Hematopoietic multipotent progenitor cell (in vitro differentiated cells): ENCODE measurements at places on chromosomes 12 and 14.

DNA sequence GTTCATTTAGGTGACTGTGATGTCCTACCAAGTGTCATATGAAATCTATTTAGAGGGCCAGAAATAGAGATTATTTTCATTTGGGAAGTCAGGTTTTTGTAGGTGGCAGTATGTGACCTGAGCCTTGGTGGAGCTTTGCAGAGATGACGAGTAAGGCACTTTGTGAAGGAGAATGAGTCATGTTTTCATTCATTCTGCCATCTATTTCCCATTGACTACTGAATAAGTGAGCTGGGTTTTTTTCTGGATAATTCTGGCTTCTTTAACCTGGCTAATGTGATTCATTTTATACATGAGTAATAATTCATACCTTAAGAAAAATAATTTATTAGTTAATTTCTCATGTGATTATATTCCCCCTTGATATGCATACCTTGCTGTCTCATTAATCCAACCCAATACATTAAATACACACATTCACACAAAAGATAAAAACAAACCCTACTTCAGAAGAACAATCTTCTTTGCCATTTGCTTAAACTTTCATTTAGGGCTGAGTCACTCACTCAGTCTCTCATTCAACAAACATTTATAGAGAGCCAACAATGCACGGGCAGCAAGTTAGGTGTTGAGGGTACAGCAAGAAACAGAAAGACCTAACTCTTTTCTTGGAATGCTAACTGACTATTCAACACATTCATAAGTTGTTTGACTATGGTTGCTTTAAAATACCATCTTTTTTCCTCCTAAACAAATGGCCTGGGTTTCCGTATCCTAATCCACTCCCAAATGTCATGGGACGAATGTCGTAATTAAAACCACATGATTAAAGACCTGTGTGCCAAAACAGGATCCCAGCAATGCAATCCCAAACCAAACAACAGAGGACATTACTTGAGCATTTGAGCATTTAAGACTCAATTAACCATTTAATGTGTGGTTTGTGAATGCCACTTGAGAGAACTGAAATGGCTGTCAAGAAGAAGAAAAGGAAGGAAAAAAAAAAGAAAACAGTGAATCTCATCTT, 78.0 kb downstream of the KITLG start:
- DNase-seq, result no peak

DNA sequence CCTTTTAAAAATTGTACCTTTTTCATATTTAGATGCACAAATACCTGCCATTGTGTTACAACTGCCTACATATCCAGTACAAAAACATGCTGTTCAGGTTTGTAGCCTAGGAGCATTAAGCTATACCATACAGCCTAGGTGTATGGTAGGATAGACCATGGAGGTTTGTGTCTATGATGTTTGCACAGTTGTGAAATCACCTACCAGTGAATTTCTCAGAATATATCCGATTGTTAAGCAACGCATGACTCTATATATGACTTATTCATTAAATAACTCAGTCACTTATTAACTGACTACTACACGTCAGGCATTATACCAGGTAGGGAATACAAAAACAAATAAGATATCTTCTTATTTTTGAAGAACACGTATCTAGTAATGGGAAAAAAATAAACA, 26.2 kb upstream of the ETNK1 start:
- no peak for DNase-seq

DNA sequence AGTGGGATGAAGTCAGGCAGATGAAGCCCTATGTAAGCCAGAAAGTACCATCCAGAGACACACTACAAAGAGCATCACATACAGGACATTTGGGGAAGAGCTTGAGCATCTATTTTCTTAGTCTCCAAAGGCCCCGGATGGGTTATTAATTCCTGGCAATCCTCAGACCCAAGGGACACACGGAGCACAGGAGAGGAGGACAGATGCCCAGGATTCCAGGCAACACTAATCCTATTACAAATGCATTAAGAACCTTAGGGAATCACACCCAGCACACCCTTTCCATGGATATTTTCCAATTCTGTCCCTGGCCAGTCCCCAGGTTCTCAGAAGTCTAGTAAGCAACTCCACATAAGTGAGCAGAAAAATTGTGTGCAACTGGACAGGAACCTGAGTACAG, 65.9 kb downstream of the CMKLR1 start:
- no peak for DNase-seq

DNA sequence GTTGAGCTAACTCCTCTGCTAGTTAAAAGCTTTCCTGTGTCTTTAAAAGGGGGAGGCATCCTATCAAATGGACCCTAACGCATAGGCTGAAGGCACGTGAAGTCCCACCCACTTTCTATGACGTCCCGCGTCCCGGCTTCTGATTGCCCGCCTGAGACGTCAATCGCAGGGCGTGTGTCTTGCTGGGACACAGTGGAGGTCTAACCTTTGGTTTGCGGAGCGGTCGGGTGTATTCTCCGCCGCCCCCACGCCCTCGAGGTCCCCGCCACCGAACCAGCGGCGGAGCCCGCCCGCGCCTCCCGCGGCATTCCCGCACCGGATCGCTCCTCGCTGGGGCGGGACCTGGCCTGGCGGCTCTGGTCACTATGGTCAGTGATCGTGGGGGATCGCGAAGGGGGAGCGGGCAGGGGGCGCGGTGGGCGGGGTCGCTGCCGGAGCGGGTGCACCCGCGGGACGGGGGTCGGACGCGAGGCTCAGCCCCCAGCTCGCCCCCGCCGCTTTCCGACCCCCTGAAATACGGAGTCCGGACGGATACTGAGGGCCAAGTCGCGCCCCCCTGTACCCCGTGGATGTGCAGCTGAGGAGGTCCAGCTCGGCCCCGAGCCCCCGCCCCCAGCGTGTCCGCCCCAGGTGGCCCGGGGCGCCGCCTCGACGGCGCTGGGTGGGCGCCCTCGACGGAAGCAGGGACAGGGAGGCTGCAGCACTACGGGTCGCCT, at the start of gene OTUB2:
Gene OTUB2 (plus strand): TSS at position 168 of the 716 bp plus-strand sequence. CDS start 198 bp downstream, at position 366.
- DNase-seq, result peak; percentile 97

DNA sequence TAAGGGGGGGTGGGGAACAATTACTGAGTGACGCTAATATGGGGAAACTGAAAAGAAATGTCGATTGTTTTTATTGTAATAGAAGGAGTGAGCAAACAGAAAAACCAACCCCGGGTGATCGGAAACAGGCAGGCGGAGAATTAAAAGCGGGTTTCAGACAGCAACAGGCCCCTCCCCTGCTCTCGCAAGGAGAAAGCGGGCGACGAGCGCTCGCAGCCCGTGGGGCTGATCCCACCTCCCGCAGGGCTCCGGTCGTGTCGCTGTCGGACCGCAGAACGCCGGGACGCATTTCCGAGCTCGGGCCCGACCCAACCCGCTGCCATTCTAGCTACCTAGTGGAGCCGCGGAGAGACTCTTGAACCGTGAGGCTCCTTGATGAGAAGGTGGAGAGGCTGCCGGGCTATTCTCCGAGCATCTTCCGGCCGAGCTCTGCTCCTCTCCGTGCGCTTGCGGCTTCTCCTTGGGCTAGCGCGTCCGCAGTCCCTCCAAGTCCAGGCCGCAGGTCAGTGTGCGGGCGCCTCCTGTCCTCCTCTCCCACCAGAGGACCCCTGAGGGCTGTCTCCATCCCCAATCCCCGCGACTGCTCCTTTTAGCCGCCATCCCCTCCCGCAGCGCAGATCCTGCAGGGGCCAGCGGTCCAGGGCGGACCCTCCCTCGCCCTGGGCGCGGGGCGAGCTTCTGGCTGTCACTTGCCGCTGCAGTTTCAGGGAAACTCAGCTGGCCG, 4.1 kb upstream of the PAX9 start:
- no peak for DNase-seq

DNA sequence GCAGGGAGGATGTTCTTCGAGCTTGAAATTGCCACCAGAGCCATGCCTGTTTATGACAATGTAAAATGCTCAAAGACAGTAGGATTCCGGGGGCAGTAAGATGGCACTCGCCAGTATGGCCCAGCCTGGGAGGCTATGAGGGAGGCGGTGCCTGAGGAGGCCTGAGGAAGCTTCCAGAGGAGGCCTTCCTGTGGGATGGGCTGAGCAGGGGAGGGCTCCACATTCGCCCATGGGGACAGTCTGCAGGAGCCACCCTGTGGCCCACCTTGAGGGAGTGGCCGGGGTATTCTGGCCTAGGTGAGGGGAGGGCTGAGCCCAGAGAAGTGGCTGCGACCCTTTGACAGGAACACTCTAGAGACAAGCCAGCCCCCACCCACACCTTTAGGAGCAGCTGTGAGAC, 50.7 kb downstream of the IQSEC3 start:
- DNase-seq, result no peak

- no peak for DNase-seq
Observed at GRCh38 chr12:6387541-6387940, 3.6 kb downstream of the LTBR start.

GRCh38 chr12:5371631-5372030, 60.3 kb upstream of the NTF3 start:
- no peak for DNase-seq

DNA sequence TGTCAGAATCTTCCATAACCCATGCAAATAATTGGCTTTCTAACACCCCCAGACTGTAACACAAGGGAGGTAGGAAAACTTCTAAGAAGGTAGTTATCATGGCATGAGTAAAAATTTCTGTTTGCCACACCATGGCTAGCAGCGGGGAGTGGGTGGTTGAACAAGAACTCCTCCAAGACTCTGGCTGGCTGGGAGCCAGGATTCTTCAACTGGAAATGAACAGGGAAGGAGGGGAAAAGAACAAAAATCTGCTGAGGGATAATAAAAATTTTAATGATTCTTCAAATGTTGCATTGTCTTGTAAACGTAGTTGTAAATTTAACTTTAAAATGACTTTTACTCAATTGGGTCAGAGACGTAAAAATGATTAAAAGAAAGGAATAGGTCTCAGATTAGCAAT, 78.9 kb downstream of the AKAP6 start:
- DNase-seq, result no peak

DNA sequence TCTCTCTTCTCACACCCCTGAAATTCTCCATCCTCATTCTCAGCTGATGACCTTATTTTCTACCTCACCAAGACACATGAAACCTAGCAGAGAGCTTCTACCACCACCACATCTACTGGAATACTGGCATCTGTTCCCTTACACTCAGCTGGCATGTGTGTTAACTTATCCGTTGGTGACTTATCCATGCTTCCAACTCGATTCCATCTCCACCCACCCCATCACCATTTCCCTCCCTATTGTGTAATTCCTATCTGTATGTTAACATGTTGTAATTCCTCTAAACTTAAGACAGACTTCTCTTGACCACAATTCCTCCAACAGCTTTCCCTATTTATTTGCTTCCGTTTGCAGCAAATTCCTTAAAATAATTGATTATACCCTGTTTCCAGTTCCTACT, 15.4 kb downstream of the C1S start:
- DNase-seq, result no peak

DNA sequence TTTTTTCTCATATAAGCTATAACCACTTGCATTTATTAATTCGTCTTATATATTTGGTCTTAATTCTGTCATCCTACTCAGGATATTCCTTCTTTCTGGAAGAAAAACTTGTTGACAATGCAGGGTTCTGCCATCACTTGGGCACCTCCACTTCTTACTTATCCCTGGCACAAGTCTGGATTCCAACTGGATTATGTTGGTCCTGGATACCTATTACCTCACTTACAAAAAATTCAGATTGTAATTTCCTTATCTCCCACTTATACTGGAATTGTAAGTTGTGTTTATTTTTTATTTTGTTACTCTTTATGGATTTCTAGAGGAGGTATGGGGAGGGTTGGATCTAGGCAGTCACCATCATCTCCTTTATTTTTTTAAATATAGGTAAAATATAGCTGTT, 36.7 kb downstream of the LRRIQ1 start:
- no peak for DNase-seq
